ENCODE measurements at places on chromosomes 7 and 10.

DNA sequence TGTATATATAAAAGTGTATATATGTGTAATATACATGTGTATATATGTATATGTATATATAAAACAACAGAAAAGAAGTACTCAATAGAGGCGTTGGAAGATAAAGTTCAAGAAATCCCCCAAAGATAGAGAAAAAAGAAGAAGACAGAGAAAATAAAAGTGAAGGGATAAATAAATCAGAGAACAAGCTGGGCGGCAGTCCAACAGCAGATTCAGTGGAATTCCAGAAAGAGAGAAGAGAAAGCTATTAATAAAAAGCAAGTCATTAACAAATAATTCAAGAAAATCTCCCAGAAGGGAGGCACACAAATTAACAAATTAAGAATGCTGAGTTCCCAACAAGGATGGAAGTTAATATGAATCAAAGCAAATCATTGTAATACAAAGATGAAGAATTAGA lies 59.3 kb upstream of the RNF148 start:
- DNase-seq: no peak

GRCh38 chr10:598415-599170 lies 90.9 kb downstream of the DIP2C start:
- no peak for DNase-seq

GRCh38 chr10:91996266-91996665 lies 72.7 kb downstream of the BTAF1 start:
- no peak for DNase-seq

DNA sequence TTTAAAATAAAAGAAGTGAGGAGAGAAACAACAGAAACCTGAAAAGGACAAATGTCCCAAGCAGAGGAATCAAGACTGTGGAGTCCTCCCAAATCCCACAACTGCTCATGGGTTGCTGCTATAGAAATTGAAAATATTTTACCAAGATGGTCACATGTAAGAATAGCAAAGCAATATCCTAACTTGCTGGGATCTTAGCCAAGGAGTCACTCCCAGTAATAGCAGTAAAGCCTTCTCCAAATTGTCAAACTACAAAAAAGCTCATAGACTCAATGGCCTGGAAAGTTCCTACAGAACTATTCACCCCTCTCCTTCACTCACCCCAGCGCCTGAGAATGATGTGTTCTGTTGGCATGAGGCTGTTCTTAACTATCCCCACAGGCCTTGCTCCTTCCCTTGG lies 186.5 kb downstream of the ELMO1 start:
- DNase-seq: no peak

DNA sequence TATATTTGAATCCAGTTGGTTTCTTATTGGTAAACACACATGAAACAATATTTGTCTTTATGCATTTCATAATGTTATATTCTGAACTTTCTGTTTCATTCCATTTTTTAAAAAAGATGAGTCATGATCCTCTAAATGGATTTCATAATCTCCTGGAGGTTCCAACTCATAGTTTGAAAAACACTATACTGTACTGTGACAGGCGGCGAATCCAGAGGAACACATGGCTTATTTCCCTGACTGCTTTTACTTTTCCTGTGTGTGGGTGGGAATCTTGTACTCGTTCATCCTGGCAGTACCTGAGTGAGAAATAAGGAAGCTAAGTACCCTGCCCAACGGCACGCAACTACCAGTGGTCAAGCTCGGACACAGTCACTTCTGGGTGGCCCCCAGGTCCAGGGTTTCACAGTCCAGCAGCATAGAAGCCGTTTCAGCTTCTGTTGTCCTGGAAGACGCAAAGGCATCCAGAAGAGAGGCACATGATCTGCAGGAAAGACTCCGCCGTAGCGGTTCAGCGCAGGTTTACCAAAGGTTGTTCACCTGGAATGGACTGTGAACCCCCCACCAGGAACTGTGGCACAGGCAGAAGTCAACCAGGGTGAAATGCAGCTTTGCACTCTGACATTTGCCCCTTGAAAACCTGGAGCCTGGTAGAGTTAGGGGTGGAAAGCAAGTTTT lies 117.7 kb downstream of the CCNY start:
- DNase-seq: no peak

GRCh38 chr7:1679966-1680730 lies 10.1 kb downstream of the ELFN1 start:
- DNase-seq: no peak

GRCh38 chr7:22726345-22726906 lies 574 bp upstream of the IL6 start:
- DNase-seq: no peak

DNA sequence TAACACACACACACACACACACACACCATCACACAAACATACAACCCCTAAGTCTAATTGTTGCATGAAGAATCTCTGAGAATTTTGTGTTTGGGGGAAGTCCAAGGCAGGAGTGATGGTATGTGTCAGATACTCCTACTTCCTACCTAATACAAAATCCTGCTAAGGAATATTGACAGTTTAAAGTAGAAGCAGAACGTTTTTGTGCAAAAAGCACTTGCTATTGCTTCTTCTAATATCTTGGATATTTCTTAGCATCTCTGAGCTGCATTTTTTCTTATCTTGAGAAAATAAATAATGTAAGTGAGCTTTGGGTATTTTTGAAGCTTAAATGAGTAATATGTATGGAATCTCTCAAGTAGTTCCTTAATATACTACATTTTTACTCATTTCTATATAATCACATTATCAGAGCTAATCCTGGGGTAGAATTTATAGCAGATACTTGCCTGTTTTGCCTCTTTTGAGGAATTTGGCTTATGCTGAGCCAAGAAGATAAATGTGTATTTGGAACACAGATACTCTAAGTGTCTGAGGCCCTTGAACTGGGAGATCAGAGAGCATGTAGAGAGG lies 212.3 kb downstream of the DKK1 start:
- no peak for DNase-seq
